Cerebellar nuclear complex (tissue), 1 donor: ENCODE measurements at places on chromosomes 12 and 14.

- DNase-seq, result no peak
These were observed 204.7 kb downstream of the BCL11B start for GRCh38 chr14:99067141-99067920.

GRCh38 chr12:47837190-47838171, 17.8 kb upstream of the HDAC7 start:
- DNase-seq, result peak; percentile 68

DNA sequence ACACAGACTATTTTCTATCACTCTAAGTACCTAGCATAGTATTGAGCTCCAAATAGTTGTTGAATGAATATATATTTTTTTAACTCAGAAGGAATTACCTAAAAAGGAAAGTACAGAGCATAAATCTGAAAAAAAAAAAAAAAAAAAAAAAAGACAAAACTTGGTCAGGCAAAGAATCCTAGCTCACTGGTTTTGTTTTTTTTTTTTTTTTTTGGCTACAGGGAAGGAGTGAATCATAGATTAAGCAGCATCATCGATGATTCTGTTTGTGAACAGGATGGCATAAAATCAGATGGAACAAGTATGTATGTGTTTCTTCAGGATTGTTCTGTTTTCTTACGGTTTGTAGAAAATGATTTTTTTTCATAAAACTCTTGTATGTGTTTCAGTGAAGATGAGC, 66.1 kb upstream of the BCAT1 start:
- DNase-seq, result no peak

- DNase-seq, result no peak
These were observed 42.9 kb downstream of the ITPK1 start for GRCh38 chr14:93072659-93073357.

DNA sequence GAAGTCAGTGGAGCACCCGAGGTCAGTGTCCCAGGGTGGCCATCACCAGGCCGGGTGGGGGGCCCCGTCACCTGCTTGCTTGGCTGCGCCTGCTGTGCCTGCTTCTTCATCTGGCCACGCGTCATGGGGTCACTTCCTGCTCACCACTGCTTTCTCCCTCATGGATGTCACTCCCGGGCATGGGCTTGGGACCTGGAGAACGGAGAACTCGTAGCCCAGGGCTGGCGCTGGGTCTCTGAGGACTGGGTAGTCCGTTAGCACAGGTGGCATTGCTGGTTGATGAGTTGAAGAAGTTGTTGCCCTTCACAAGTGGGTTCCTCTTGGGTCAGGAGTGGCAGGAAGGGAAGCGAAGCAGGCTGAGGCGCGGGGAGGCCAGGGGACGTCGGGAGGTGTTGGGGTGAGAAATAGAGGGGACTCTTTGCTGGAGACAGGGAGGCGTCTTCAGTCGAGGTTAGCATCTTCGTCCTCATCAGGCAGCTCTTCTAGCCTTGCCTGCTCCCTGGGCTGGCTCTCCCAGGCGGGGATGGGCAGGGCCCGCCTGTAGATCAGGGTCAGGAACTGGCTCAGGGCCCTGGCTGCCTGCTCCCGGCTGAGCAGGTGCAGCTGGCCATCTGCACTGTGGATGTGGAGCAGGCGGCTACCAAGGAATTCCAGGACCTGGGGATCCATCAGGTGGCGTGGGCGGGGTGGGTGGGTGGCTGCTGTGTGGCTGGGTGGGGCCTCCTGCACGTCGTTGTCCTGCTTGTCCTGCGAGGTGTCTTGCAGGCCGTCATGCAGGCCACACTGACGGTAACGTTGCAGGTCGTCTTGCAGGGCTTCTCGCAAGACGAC, 23.0 kb downstream of the RTL1 start:
- no peak for DNase-seq

GRCh38 chr12:83796531-83796930, 1109.8 kb downstream of the TMTC2 start:
- no peak for DNase-seq

- DNase-seq, result no peak
These were observed 23.2 kb downstream of the HSPB8 start for GRCh38 chr12:119201789-119202543.

DNA sequence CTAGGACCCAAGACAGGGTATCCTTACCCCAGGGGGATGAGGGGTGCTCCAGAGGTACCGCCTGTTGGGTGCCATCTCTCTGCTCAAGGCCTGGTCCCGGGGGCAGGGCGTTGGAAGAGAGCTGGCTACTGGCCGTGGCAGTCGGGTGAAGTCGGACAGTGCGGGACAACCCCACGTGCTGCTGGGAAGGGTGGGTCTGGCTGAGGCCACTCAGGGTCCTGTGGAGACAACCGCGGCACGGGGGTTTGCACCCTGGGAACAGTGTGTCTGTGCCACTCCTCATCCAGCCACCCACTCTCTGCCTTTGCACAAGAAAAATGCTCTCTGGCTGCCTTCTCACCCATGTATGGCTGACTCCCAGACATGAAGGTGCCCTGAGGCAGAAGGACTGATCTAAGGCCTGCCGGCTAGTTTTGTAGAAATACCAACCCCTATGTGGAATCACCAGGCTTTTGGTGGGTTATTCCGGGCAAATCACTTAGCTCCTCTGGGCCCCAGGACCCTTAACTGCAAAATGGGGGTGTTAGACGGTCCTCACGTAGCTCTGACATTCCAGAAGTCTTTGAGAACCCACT, 56.5 kb downstream of the LTBP2 start:
- no peak for DNase-seq

DNA sequence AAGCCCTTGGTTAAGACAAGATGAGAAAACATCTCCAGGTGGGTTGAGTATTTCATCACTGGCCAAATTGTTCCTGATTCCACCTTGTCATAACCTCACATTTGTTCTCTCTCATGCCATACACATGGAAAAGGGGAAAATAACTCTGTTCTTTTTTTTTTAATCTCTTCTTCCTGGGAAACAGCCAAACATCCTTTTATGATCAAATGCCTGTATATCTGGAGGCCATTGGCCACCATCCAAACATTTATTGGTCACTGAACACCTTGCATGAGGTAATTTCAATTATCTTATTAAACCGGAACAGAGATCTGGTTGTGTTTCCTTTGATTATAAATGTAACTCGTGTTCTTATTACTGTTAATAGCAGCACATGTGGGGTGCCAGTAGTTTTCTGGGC, 469.6 kb downstream of the NPAS3 start:
- DNase-seq, result no peak

- no peak for DNase-seq
These were observed 4.9 kb upstream of the DYNLL1 start for GRCh38 chr12:120490833-120491512.

GRCh38 chr12:82555699-82556098, 131.0 kb upstream of the TMTC2 start:
- DNase-seq, result no peak

GRCh38 chr12:51262758-51263177, 7.4 kb downstream of the SMAGP start:
- no peak for DNase-seq

DNA sequence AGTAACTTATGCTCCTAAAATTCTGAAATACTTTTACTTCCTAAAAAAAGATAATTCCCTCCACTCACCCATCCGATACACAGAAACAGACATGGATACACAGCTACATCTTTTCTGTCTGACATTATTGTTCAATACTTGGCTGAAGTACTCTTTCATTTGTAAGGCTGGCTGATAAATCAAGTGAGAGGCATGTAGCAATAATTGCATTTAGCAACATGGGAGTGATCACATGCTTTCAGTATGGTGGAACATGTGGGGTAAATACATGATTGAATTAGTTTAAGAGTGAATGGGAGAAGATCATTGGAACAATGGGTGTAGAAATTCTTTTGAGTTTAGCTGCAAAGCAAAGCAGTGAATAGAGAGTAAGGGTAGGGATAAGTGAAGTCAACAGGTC, 25.6 kb downstream of the PTPRQ start:
- no peak for DNase-seq

- no peak for DNase-seq
These were observed 4.9 kb downstream of the ZBTB39 start for GRCh38 chr12:57001448-57001906.

DNA sequence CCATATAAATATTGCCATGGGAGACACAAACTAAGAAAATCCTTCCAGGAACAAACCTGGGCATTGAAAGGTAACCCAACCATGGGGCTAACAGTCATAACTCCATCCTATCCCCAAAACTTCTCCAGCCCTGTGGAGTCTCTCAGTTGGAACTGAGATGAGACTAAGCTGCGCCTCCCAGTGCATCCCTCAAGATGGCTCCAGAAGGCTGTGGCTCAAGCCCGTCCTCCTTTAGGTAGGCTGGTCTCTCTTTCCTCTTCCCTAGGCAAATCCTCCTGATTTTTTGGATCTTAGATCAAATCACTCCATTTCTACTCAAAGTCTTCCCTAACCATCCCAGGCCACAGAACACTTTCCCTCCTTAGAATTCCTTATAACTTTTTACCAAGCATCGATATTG, 364.3 kb upstream of the CCDC196 start:
- no peak for DNase-seq

- DNase-seq, result no peak
These were observed 14.2 kb downstream of the PTGER2 start for GRCh38 chr14:52328276-52328675.

GRCh38 chr12:62899568-62900390, 35.2 kb downstream of the PPM1H start:
- DNase-seq, result no peak

- no peak for DNase-seq
These were observed 128.9 kb downstream of the SNAPC1 start for GRCh38 chr14:61891170-61891569.

- DNase-seq, result no peak
These were observed 30.9 kb downstream of the MYO1H start for GRCh38 chr12:109378569-109378968.

DNA sequence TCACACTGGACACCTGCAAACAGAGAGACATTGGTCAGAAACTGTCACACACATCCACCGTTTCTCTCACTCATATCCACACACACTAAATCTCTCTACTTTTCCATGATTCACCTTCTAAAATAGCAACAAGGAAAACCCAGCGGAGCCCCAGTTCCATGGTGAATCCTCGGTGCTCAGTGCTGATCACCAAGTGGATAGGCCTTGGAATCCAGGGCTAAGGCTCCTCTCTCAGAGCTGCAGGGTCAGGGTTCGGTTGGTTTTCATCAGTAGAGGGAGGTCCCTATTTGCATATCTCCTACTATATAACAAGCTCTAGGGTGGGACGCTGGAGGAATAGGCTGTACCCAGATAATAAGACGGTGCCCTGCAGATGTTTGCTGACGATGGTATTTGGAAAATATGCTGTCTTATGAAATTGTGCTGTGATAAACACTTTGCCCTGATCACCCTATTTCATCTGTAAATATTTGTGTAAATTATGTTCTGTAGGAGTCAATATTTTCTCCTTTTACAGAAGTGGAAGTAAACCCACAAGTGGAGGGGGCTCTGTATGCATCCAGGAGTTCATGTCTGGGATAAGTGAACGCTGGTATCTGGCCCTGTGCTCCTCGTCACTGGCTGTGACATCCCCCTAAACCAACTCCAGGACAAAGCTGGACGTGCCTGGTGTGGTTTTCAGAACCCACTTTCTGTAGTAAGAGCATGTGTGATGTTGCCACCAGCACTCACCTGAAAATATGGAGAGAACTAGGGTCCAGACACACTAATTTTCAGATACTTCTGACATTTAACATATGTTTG, 709.2 kb downstream of the TMEM121 start:
- DNase-seq, result no peak

- no peak for DNase-seq
These were observed 34.4 kb downstream of the WBP11 start for GRCh38 chr12:14768823-14769405.

DNA sequence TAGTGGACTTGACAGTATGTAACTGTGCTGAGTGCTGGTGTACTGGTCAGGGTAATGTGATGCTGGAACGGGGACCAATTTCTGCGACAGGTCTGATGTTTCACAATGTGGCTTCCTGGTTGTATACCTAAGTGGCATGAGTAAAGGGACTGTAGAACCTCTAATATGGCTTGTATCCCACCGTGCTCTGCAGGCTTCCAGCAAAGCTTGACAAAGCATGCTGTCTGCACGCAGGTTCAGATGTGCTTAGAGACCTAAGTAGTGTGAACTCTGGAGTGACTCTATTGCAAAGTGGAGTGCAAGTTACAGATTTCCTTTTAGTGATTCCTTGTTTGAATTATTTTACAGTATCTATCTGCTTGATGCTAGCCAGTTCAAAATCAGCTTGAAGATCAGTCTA, 415.8 kb upstream of the NOVA1 start:
- no peak for DNase-seq

GRCh38 chr14:55048900-55049436, 2.5 kb upstream of the MAPK1IP1L start:
- no peak for DNase-seq

DNA sequence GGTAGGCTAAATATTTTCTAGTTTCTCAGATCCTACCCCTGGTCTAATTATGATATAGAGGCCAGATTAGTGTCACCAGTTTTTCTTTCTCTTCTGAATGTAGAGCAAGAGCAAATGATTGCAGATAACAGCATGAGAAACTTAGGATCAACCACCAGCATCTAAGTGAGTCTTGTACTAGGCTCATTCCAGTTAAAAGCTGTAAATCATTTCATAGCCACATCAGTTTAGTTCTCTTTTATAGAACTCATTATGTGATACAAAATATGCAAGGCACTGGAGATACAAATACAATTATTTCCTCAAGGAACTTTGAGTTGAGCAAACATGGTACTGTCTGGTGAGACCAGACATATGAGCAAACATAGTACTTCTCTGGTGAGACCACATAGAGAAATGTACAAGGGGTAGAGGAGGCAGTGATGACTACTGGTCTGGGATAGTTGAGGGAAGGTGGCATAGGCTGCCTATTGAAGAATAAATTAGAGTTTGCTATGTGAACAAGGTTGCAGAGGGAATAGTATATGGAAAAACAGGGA, 59.5 kb downstream of the CRADD start:
- DNase-seq, result no peak

- DNase-seq, result no peak
These were observed 20.2 kb upstream of the NUDT14 start for GRCh38 chr14:105201156-105201924.

DNA sequence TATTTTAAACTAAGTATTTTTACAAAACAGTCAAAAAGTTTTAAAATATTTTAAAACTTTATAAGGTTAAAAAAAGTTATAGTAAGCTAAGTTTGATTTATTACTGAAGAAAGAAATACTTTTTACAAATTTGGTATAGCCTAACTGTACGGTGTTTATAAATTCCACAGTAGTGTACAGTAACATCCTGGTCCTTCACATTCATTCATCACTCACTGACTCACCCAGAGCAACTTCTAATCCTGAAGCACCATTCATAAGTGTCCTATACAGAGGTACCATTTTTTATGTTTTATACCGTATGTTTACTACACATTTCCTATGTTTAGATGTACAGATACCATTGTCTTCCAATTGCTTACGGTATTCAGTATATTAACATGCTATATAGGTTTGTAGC, 170.0 kb downstream of the KLHL28 start:
- no peak for DNase-seq
